Cardiac fibroblast (primary cell): ENCODE measurements at places on chromosomes 7 and 10.

DNA sequence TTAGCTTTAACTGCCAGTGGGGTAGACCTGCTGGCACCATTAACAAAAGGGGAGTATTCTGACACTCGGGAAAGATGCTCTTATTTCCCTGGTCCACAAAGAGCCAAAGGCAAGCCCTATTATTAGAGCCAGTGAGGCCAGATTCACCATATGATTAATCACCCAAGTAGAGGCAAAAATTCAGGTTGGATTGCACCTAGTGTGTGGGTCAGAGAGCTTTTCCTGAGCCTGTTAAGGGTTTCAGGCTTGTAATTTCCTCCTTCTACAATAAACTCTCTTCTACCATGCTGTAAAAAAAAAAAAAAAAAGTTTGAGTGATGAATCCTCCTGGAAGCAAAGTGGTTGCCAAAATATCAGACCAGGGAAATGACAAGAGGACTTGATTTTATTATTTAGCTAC is 163.5 kb downstream of the MBL2 start:
- DNase-seq: no peak

- peak; percentile 62 for DNase-seq
These were observed 66.7 kb downstream of the EMX2 start for GRCh38 chr10:117609095-117609795.

DNA sequence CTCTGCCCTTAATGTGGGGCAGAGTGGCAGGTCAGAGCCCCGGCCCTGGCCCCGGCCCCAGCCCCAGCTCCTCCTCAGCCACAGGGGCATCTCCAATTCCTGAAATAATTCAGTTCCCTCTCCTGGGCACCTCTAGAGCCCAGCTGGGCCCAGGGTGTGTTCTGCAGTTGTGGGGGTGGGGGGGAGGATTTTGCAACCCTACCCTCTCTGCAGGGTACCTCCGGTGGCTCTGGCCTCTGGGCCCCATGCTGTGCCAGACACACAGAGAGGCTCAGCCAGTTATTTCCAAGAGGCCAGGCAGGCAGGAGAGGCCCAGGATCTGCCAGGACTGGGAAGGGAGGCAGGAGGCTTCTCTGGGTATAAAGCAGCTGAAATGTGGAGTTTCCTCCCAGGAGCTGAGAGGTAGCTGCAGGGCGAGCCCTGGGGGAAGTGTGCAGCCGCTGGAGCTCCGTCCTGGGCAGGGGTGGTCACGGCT is 47.9 kb downstream of the PWWP2B start:
- DNase-seq: no peak

DNA sequence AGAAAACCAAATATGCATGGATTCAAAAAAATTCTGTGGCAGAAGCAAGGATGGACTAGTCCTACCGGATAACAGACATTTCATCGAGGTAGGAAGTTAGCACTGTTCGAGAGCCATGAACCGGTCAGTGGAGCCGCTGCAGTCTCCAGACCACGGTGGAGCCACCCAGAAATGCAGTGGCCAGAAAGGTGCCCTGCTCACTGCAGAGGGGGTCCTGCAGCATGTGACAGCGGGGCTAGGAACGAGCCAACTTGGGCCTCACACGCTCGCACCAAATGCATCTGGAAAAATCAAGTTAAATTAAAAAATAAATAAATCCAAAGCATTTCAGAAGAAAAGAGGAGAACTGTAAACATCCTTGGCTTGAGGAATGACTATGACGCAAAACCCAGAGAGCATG is 13.1 kb upstream of the CFAP46 start:
- DNase-seq: no peak

GRCh38 chr7:134444198-134444960 is 14.5 kb downstream of the AKR1B1 start:
- DNase-seq: no peak

DNA sequence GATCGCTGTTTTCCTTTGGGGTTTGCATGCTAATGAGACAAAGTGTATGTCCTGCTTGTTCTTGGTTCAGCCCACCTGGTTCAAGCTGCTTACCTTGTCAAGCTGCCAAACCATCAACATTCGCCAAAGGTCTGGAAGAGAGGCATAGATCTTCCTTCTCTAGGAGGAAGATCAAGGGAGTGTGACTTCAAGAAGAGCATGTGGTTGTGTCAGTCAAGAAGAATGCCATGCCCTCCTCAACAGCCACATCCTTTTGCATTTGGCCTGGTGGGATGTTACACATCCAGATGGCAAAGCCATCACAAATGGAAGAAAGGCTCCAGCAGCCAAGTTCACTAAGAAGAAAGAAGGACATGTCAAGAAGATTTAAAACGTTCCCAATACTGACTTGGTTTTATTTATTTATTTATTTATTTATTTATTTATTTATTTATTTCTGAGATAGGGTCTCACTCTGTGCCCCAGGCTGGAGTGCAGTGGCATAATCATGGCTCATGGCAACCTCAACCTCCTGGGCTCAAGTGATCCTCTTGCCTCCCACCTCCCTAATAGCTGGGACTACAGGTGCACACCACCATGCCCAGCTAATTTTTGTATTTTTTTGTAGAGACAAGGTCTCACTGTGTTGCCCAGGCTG is 5.1 kb upstream of the PIP4K2A start:
- no peak for DNase-seq

- peak; percentile 82 for DNase-seq
These were observed 14.9 kb downstream of the HIPK2 start for GRCh38 chr7:139762886-139763285.

GRCh38 chr7:14000247-14000646 is 10.8 kb upstream of the ETV1 start:
- no peak for DNase-seq

GRCh38 chr10:114714281-114714741 is 56.2 kb upstream of the ABLIM1 start:
- DNase-seq: peak; percentile 78

- no peak for DNase-seq
These were observed 23.0 kb downstream of the DENND11 start for GRCh38 chr7:141679014-141679413.

GRCh38 chr10:16777473-16778370 is 39.5 kb downstream of the RSU1 start:
- DNase-seq: peak; percentile 77

DNA sequence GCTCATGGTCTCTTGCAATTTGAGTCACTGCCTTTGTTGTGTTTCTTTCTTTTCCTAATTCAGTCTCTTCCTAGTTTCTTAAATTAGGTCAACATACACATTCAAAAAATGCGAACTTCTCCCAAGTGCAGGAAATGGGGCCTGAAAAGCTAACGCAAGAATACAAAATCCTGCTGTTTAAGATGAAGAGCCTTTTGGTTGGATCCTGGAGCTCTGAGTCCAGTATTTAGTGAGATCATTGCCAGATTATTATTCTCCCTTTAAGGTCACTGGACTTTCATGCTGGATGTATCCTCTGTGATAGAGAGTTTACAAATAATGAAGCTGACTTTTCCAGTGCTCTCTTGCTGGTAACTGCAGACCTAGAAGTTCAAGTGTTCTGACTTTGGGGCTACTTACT is 401.9 kb upstream of the MKI67 start:
- DNase-seq: no peak

- no peak for DNase-seq
These were observed 18.0 kb upstream of the SFR1 start for GRCh38 chr10:104103956-104104355.
